ENCODE measurements at places on chromosomes 2 and 18.

DNA sequence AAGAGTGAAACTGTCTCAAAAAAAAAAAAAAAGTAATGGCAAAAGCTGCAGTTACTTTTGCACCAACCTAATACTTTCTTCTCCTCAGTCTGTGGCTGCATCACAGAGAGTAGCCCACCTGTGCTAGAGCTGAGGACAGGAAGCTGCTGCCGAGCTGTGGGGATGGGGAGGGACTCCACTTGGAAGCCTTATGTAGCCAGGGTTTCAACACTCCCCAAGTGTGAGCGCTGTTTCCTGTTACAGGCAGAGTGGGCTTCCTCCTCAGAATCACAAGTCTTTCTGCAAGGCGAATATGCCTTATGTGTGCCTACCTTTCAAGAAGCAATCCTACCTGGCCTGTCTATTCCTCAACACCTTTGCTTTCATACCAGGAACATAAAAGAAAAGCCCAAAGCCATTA is 36.3 kb upstream of the CYP27C1 start:
- no peak for DNase-seq

DNA sequence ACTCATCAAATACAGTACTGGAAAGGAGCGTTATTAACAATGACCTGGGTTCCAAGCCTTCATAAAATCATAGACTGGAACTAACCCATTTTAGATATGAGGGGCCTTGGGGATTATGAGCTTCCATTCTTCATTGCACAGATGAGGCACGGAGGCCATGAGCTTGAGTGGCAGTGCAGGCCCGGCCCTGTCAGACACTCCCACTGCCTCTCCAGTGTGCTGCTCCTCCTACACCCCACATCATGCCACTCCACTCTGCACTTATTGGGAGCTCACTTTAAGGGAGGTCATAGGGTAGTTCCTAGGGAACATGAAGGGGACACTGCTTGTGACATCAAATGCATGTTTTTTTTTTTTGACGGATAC is 77.9 kb downstream of the TSN start:
- DNase-seq: no peak

DNA sequence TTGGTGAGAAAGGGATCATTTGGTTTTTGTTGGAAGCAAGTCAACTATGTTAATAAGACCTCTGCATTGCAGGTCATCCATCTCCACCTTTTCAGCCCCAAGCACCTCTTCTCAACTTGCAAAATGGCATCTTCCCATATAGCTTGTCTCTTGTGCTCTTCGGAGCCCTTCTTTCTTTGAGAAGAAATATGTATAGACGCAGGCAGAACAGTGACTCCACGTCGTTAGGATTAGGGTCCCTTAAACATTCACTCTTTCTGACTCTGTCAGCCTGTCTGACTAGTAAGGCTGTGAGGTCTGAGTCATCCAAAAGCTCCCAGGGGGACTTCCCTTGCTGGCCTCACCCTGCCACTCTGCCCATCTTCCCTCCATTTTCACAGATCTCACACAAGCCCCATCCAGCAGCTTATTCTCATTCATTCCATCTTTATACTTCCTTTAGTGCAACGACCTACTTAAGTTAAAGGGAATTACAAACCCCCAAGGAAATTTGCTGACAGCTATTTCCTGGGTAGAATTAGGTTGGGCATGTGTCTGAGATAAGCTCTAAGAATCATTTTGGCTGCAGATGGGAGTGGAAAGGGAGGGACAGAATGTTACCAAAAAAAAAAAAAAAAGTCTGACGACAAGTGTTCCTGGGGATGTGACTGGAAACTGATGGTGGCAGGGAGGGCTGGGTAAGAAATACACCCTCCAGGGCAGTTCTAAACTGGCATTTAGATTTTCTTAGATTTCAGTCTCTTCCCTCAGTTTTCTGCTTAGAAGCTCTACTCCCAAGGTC is 37.7 kb upstream of the MEX3C start:
- no peak for DNase-seq

DNA sequence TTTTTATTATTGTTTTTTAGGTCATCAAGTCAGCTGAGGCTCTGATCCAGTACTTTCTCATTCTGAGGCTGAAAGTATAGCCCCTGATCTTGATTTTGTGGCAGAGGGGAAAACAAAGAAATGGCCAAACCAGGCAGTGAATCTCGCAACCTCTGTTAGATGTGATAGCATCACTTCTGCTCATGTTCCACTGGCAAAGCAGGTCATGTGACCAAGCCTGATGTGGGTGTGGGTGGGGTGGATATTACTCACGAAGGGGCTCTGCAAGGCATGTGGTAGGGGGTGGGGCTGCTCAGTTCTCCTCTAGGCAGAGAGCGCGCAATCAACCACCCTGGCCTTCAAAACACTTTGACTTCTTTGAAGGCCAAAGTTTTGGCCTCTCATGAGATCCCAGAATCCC is 254.2 kb downstream of the MYCN start:
- DNase-seq: no peak

DNA sequence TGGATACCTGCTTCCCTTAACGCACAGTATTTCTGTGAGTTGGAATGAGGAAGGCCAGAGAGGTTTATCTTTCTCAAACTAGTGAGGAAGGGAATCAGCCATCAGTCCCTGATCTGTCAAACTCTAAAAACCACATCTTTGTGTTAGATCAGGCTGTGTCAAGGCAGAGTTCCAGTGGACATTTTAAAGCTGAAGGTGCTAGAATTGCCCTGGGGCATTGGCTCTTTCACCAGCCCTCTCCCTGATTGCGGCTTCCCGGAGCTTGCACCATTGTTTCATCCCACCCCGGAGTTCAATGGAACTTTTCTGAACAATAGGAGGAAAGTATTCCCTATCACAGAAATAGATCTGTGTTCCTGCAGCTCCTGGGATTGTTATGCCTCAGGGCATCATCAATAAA is 110.2 kb downstream of the RNF144A start:
- DNase-seq: no peak

- peak; percentile 34 for DNase-seq
Measured at GRCh38 chr2:38581193-38582147, 21.3 kb downstream of the HNRNPLL start.

DNA sequence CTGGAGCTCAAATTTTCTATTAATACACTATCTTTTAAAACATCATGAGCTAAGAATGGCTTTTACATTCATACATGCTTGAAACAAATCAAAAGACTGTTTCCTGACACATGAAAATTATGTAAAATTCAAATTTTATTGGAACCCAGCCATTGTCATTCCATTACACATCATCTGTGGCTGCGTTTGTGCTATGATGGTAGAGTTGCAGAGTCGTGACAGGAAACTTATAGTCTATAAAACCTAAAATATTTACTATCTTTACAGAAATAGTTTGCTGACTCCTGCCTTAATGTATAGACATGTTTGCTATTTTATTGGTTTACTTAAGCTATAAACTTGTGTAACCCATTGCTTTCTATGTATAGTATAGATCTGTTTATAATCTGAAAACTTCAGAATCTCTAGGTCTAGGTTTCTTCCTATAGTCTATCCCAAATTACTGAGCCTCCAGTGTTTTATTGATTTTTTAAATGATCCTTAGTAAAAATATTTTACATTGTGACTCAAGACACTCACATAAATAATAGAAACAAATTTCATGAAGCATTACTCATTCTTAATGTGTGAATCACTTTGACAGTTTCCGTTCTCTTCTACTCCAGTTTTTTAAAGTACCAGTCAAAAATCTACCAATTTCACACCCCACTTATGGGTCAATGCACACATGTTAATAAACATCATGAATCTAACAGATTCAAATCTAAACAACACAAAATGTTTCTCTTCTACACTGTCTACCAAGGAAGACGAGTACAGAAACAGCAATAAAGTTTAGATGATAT is 26.4 kb upstream of the MRPL19 start:
- DNase-seq: no peak

- no peak for DNase-seq
Measured at GRCh38 chr2:207394203-207394781, 135.5 kb upstream of the CREB1 start.

GRCh38 chr18:45403341-45404049 is 211.8 kb upstream of the SLC14A2 start:
- DNase-seq: no peak

DNA sequence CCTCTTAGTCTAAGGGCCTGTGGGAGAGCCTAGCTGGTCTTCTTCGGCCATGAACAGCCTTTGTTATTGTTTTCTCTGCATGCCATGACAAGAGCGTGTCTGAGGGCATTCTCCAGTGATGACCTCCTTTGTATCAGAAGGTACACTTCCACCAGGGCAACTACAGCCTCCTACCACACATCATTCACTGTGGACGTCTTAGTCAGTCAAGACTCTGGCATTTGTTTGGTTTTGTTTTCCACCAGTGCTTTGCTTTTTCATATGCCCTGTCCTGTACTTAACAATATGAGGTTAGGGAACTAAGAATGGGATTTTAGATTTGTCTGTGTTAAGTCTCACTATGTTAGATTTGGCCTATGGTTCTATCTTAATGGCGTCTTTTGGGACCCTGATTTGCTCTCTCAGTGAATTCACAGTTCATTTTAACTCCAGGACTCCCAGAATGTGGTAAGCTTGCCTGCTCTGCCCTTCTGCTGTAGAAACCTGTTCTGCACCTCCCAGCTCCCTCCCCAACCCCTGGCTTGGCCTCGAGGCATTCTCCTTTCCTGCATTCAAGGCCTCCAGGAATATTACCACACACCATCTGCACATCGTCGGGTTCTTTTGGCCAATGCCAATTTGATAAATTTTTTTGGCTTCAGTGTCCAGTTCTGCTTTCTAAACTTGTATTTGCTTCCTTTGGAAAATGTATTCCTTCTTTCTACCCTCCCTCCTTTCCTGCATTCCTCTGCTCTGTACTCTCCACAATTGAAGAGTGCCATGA is 42.8 kb upstream of the IL1R1 start:
- DNase-seq: no peak

- DNase-seq: no peak
Measured at GRCh38 chr18:51120809-51121596, 76.5 kb downstream of the MEX3C start.

DNA sequence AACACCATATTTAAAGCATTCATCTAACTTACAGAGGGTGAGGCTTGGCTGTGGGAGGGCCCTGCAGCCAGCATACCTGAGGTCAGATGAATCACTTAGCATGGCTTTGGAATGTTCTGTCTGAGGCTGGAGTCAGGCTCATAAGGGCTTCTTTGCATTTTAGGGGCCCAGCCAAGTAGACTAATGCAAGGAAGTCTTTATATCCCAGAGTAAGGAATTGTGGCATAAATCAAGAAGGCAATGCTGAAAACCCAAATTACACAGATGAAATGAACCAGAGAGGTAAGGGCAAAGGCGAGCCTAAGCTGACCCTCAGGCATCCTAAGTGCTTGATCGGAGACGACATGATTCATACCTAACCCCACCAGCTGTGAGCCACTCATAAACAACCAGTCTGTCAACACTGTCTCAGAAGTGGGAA is 383.6 kb downstream of the DCC start:
- no peak for DNase-seq

DNA sequence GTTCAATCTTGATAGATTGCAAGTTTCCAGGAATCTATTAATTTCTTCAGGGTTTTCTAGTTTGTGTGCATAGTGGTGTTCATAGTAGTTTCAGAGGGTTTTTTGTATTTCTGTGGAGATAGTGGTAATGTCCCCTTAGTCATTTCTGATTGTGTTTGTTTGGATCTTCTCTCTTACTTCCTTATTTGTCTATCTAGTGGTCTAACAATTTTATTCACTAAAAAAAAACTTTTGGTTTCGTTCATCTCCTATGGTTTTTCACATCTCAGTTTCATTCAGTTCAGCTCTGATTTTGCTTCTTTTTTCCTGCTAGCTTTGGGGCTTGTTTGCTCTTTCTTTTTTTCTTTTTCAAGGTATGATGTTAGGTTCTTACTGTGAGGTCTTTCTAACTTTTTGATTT is 94.5 kb downstream of the SNTG2 start:
- DNase-seq: no peak

- no peak for DNase-seq
Measured at GRCh38 chr2:56177420-56178220, 6.2 kb upstream of the CCDC85A start.

GRCh38 chr2:201433394-201433995 is 17.8 kb downstream of the TRAK2 start:
- no peak for DNase-seq

DNA sequence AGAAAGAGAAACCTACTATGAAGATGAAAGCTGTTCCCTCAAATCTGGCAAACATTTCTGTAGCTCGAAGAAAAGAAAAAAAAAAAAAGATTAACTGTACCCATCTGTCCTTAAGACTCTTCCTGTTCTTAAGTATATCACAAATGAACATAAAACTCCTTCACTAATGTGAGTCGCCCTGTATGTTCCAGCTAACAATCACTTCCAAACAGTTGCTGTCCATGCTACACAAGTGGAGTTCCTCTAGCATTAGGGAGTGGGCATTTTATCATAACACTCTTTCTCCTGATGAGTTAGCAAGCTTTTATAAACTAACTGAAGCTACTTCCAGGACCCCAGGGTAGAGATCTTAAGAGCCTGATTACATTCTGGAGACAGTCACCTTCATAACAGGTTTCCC is 5.8 kb downstream of the CUL3 start:
- DNase-seq: no peak

GRCh38 chr18:12255626-12256026 is 1.5 kb downstream of the CIDEA start:
- DNase-seq: no peak

DNA sequence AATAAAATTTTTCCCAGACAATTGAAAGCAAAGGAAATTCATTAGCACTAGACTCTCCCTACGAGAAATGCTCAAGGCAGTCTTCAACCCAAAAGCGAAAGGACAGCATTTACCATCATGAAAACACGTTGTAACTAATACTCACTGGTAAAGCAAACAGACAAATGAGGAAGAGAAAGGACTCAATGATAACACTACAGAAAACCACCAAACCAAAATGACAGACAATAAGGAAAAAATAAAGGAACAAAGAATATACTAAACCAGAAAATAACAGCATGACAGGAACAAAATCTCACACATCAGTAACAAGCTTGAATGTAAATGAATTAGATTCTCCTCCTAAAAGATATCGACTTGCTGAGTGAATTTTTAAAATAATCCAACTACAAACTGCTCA is 190.7 kb downstream of the NOL4 start:
- DNase-seq: no peak

DNA sequence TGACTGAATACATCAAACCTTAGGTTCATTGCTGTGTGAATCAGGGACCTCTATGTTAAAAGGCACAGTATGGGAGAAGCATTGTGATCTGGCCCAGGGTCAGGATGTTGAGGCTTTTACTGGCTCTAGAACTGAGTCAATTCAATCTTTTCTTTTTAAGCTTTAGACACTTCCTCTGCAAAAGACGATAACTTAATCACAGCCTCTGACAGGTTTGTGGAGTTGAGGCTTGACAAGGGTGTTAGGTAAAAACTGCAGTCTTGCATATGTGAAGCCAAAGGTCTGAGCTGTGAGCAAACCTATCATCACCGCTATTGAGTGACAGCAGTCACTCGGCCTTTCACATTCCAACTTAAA is 17.3 kb upstream of the ARHGAP25 start:
- no peak for DNase-seq

GRCh38 chr18:74289137-74289536 is 2.6 kb downstream of the CYB5A start:
- DNase-seq: no peak

- peak; percentile 79 for DNase-seq
Measured at GRCh38 chr2:99644419-99644787, 154.6 kb upstream of the REV1 start.
